ENCODE measurements at places on chromosomes 7 and 10.

- no peak for DNase-seq
Observed at GRCh38 chr10:114285961-114286441, 46.9 kb downstream of the VWA2 start.

- no peak for DNase-seq
Observed at GRCh38 chr10:87928996-87929395, 65.6 kb downstream of the PTEN start.

DNA sequence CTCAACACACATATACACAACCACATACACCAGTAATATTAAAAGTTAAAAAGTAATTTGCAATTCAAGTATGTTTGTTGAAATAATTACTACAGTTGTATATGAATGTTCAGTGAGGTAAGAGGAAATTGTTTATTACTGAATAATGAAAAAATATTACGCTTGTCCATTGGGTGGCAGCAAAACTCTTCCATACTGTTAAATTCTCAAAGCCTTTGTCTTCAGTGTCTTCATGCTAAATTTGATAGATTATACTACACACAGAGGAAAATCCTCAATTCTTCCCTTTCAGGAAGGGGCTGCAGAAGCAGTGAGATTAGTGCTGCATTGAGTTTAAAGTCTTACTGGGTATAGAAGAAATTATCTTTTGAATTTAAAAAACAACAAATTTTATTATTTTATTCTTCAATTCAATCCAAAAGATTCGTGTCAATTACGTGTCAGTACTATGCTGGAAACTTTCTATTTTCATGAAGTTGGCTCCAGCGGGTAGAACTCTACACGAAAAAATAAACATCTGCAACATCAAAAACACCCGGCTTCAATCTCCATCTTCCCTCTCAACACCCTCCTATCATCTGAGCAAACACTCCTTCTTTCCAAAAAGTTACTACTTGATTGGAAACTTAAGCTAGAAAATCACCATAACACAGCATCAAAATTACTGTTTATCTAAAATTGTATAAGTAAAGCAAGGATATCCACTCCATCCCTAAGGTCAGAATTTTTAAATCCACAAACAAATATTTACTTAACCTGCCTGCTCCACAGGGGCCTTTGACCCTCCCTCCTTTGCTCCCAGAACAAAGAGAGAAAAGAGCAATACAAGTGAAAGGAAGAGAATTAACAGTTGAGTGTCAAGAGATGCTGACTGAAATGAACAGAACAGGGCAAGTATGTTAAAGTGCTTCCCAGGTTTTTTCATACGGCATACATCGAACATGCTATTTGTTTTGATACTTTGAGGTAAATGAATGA lies 37.0 kb upstream of the TES start:
- DNase-seq = no peak

DNA sequence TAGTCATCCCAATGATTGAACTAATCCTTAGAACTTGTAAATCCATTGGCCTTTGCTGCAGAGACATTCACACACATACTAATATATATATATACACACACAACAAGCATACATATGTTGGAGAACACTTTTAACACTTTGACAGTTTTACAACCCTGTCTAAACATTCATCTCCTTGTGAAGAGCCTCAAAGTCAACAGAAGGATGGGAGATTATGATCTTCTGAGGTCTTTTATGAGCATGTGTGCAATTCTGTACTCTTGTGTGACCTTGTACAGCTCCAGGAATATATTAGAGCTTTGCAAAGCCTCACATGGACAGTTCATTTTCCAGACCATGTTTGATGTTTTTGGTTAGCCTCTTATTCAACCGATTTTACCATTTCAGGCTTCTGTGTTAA lies 589.0 kb downstream of the NXPH1 start:
- DNase-seq = no peak

GRCh38 chr7:79770063-79770462 lies 316.6 kb upstream of the MAGI2 start:
- DNase-seq = no peak

DNA sequence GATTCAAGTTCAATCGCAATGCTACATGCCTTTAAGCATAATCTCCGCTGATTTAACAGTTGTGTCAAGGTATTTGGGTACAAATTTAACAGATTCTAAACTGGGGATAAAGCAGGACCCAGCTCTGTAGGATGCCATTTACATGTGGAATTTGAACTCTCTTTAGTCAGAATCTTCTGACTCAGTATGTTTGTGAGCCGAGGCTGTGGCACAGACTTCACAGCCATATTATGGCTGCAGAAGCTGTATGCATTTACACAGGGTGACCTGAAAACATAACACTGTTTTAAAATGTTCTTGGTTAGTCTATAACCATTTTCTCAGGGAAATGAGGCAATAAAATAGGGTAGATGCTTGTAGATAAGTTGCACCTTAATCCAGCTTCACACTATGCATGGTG lies 8.7 kb downstream of the PDLIM1 start:
- DNase-seq = no peak

GRCh38 chr7:22723181-22723601 lies 3.8 kb upstream of the IL6 start:
- peak; percentile 19 for DNase-seq

DNA sequence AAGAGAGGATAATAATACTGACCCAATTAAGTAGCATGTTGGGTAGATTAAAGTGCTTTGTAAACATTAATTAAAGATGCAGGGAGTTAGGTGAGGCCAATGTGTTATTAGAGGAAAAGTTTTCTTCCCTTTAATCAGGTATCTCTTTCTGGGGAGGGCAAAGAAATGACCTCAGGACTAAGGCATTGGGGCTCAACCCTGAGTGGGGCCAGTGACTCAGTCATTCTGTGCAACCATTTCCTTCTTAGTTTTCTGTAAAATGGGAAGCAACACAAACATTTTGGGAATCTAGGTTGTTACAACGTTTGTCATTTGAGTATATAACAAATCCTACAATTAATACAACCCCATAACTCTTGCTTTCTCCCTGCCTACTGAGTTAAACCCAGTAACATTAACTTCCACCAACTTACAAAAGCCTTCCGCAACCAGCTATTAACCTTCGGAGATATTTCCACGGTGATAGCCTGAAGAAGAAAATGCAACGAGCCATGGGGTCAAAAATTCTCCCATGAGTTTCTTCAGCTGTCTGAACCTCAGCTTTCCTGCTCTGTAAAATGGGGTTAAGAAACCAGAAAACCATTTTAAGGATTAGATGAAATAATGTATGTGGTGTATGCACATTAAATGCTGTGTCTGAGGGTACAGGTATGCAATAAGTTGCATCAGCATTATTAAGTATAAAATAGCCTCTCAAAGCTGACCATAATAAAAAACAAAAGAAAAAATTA lies 965 bp upstream of the PROSER2 start:
- DNase-seq = no peak

DNA sequence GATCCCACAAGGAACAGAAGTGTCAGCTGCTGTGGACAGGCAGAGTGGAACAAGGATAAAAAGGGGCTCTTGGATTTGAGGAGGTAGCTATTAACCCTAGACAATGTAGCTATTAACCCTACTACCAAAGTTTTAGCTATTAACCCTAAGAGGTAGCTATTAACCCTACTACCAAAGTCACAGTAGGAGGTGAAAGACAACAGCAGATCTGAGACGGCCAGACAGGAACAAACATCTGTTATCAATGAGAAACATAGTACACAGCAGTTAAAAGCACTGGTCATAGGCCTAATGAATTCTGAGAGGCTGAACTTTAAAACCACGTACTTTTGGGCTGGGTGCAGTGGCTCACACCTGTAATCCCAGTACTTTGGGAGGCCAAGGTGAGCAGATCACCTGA lies 11.9 kb downstream of the ERCC6 start:
- no peak for DNase-seq

DNA sequence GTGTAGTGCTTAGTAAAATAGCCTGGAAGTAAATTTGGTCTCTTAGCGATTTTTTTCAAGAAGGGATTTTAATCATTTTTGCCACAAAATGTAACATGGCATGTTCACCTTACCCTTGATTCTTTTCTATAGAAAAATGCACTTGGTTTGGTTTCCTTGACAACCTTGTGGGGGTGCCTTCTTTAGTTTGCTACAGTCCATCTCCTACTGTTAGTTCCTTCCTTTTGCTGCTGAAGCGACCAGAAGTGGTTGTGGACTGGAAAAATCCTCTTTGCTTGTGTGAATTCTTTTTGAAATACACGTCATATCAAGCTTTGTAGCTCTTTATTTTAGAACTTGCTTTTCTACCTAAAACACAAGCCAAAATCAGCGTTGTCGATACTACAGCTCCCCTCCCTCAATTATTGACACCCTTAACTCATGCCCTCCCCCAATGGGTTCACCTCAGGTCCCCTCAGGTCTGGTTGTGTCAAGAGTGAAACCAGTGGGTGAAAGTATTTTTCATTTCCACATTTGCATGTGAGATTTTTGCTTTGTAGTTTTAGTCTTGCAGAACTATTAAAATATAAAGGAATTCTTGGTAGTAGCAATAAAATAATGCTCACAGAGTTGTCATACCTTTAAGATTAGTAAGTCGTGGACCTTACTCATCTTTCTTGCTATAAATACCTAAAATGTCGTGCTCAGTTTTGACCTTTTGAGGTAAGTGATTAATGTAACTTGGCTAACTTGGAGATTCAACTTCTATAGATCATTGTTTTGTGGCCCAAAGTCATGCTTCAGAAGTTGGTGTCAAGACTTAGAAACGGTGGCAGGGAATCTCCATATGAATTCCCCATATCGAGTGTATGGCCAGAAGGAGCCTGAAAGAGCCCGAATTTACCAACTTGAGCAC lies 1.5 kb downstream of the ACTR3B start:
- no peak for DNase-seq

DNA sequence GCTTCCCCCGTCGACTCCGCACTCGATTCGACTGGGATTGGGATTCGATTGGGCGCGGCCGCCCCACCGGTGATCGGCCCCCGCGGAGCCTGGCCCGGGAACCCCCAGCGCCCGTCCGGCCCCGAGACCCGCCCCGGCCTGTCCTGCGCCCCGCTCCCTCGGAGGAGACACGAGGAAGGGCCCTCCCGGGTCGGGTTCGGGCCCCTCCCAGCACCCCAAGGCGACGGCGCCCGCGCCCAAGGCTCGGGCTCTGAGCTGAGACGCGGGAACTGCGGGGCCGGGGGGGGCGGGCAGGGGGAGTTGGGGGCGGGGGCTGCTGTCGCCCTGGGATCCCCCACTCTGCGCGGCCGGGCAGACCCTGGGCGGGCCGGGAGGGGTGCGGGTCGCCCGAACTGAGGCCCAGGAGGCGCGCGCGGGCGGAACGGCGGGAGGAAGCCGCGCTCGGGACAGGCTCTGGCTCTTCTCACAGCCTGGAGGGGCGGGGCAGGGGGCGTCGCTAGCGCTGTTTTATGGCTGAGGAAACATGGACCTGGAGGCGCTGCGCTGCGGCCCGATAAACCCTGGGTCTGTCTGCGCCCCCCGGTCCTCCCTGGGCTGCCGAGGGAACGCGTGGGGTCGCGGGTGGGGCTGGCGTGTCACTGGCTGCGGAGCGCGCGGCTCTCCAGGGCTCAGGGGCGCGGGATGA lies 1.7 kb upstream of the NKX6-2 start:
- DNase-seq = no peak

- DNase-seq = no peak
Observed at GRCh38 chr7:44724276-44724675, 24.4 kb upstream of the ZMIZ2 start.

- no peak for DNase-seq
Observed at GRCh38 chr10:87646935-87647334, 12.7 kb upstream of the PAPSS2 start.

DNA sequence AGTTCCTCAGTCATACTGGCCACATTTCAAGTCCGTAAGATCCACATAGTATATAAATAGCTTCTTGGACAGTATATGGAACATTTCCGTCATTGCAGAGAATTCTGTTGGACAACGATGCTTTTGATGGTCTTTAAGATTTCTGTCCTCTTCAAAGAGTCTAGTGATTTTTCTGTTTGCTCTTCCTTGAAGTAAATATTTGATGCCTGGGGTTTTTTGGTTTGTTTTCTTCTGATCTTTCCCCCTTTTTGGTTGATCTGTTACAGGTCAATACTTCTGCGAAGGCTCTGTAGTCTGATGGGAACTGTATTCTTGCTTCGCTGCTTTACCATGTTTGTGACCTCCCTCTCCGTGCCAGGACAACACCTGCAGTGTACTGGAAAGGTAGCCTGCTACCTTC lies 42.3 kb upstream of the VDAC2 start:
- no peak for DNase-seq

DNA sequence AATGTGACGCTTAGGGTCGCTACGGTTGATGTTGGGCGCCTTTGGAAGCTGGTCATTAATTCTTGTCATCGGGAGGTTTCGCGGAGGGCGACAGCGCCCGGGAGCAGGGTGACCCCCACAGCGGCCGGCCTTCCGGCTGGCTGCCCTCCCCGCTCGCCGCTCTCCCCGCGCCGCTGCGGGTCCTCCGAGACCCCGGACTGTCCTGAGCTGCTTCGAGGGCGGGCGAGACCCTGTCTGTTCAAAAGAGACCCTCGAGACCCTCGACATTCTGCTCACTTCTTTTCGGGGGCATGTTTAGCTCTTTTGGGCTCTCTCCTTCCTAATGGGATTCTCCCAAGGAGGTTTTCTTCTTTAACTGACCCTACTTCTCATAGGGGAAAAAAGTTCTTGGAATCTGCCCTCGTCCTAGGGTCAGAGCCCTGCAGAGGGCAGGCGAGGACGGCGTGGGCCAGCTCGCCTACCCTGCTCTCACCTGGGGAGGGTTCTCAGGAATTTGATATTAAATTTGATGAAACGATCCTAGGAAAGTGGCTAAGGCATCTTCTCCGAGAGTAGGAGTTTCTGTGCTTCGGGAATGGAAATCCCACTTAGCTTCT lies 257.0 kb downstream of the OTUD1 start:
- DNase-seq = no peak

GRCh38 chr7:139103057-139103815 lies 6.3 kb downstream of the ZC3HAV1 start:
- no peak for DNase-seq

Data from hypothalamus (tissue), 51 donors.